ENCODE measurements at places on chromosomes 3 and 15.

GRCh38 chr3:41138146-41138545, 61.2 kb upstream of the CTNNB1 start:
- DNase-seq, result no peak

GRCh38 chr15:34084086-34084485, 17.6 kb downstream of the EMC7 start:
- DNase-seq, result no peak

DNA sequence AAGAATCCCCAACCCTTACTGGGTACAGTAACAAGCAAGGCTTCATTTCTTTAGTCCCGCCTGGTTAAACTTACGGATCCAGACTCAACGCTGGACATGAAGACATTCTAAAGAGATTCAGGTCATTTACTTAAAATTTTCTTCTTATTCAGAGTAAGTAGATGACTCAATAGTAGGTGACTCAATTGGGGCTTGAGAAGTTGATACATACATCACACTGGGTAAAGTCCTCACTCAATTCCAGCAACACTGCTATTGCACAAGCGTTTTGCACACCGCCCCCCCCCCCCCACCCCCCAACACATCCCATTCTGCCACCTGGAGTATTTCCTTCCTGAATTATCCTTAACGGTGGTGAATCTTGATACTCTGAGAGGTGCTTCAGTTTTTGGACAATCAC, 610.0 kb downstream of the FOXP1 start:
- DNase-seq, result no peak

- no peak for DNase-seq
Measured at GRCh38 chr3:129665024-129665768, 58.7 kb upstream of the PLXND1 start.

- DNase-seq, result no peak
Measured at GRCh38 chr3:175121225-175121624, 262.1 kb downstream of the NAALADL2 start.

DNA sequence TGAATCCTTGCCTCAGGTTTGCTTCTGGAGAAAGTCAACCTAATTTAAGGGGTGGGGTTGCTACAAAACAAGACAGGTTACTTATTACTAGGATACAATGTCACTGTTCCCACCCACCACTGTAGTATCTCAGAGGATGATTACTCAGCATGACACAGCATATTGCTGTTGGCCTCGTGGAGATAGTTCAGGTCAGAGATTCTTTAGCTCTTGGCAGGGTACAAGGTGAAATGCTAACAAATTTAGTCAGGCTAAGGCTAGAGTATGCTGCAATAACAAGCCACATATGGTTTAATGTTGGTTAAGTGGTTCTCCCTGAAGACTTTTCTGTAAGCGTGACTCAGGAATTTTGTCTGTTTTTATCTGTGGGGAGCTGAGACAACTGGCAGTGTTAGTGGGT, 161.8 kb downstream of the EDEM1 start:
- DNase-seq, result no peak

All from AML-193 (cell line).